ENCODE measurements at places on chromosomes 5 and 9. TPM values are rescaled to one million over a fixed set of nuclear protein-coding genes. Genes with fewer than 3 reads are reported as not detected.

DNA sequence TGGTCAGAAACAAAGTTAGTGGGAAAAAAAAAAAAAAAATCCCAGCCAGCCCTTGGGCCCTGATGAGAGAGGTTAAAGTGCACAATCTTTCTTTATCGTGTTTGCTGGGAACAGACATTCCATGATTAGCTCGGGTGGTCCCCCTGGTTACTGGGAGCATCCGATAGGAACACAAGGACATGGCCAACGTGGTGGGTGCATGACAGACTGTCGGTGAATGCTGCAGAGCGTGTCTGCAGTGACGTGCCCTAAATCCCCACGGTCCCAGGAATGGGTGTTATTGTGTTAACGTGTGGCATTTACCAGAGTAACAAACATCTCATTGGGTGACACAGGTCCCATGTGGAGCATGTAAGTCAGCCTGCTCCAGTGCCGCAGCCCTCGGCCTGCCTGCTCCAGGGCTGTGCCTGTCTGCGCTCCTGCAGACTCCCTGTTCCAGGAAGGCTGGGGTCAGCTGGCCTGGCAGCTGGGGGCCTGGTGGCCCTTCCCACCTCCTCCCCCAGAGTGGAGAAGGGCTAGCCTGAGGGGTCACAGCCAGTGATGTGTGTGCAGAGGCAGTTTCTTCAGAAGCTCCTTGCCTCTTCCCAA is 34.3 kb upstream of the TBC1D2 start:
- no peaks in the 10 kb centered on the region for H3K4me1 ChIP-seq
- DNase-seq, result no peak
- H3K27ac ChIP-seq, result no peak overlapping the region

GRCh38 chr9:121556580-121556979 is 56.9 kb upstream of the GGTA1 start:
- H3K4me1 ChIP-seq, result peaks cover 12% of the 10 kb centered on the region
- H3K27me3 ChIP-seq, result no peaks in the 10 kb centered on the region
- no peak for DNase-seq
- no peak overlapping the region for H3K4me3 ChIP-seq
- H3K27ac ChIP-seq, result no peak overlapping the region

DNA sequence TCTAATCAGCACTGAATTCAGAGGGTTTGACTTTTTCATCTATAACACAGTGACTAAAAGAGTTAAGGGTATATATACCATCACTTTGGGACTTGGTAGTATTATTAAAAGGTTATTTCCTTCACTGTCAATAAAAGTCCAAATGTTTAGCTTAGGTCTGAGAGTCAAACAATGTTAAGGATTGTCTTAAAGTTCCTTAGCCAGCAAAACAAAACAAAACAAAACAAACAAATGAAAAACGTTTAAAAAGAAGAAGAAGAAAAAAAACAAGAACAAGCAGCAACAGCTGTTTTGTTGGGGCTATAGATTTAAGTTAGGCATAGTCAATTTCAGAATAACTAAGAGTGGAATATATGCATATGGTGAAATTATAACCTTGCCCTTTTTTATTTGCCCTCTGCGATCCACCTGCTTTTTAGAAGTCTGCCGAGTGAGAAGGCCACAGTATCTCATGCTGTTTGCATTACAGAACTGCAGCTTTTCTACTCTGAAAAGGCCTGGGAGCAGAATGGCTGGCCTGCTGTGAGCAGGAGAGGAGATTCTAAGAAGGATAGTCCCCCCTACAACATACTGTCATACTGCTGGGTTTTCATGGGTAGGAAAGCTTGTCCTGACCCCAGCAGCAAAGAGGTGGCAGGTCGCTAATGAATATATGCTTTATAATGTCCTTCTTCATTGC is 141.7 kb downstream of the NTRK2 start:
- no peaks in the 10 kb centered on the region for H3K4me1 ChIP-seq
- DNase-seq, result no peak
- H3K36me3 ChIP-seq, result no peaks in the 10 kb centered on the region
- no peak overlapping the region for H3K27ac ChIP-seq
- H3K27me3 ChIP-seq, result no peaks in the 10 kb centered on the region

GRCh38 chr9:134052941-134053340 is 14.9 kb downstream of the BRD3 start:
- no peak overlapping the region for H3K27ac ChIP-seq
- no peak for DNase-seq
- H3K36me3 ChIP-seq, result peaks cover 9% of the 10 kb centered on the region
- H3K4me1 ChIP-seq, result no peaks in the 10 kb centered on the region

DNA sequence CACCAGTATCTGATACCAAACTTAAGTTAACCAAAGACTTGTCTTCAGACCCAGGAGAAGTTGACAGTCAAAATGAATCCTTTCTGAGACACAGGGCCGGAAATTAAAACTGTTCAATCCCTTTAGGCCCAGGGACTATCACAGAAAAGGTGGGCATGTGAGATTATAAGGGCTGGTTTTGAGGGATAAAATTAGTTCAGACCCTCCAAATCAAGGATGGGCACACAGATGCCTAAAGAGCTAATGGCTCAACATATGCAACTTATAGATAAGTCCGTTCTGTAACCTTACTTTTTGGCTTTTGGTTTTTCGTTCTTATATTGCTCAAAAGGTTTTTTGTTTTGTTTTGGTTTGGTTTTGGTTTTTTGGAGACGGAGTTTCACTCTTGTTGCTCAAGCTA is 129.6 kb upstream of the ABCA1 start:
- no peak overlapping the region for H3K27ac ChIP-seq
- peaks cover 4% of the 10 kb centered on the region for H3K4me1 ChIP-seq
- H3K27me3 ChIP-seq, result no peaks in the 10 kb centered on the region
- no peaks in the 10 kb centered on the region for H3K36me3 ChIP-seq
- DNase-seq, result no peak

The CCL27 gene
- total RNA-seq, result 0.39 TPM

The TNFSF8 gene
- total RNA-seq, result 72.6 TPM

DNA sequence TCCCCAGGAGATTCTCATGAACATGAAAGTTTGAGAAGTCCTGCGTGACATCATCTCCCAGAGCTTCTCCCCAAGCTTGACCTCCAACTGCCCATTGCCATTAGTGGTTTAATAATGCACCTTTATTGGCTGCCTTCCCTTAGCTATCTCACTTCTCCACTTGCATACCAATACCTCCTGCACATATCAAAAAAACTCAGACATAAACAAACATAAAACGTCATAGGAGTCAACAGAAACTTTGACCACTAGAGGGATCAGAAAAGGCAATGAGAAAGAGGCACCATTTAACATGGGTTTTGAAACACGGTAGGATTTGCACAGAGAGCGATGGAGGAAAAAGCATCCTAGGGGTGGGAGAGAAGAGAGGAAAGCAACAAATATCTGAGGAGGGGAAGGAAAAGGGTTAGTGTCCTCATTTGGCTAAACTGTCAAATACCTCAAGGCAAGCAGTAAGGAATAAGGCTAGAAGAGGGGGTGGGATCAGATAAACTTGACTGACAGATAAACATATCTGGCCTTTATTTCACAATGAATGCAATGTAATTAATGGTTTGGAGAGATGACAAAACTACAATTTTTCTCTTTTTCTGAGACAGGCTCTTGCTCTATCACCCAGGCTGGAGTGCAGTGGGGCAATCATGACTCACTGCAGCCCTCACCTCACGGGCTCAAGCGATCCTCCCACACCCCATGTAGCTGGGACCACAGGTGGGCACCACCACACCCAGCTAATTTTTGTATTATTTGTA is 27.0 kb downstream of the GNAQ start:
- DNase-seq, result no peak
- no peak overlapping the region for H3K4me3 ChIP-seq
- no peak overlapping the region for H3K27ac ChIP-seq
- peaks cover 28% of the 10 kb centered on the region for H3K4me1 ChIP-seq

DNA sequence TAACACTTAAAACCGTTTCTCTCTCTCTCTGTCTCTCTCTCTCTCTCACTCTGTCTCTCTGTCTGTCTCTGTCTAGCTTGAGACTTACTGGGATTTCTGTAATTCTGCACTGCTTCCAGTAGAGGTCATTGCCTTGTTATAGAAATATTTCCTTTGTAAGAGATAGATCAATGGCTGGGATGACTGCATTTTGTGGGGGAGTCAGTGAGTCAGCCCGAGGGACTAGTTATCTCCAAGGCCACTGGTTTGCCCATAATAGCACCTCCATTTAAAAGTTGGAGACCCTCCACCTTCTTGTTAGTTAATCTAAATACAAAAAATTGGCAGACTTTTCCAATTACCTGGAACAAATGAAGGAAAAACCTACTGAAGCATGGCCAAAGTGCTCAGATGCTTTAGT is 547.2 kb downstream of the LRRC70 start:
- no peak overlapping the region for H3K27ac ChIP-seq
- H3K27me3 ChIP-seq, result no peaks in the 10 kb centered on the region
- H3K36me3 ChIP-seq, result no peaks in the 10 kb centered on the region
- no peak overlapping the region for H3K4me3 ChIP-seq
- DNase-seq, result no peak

DNA sequence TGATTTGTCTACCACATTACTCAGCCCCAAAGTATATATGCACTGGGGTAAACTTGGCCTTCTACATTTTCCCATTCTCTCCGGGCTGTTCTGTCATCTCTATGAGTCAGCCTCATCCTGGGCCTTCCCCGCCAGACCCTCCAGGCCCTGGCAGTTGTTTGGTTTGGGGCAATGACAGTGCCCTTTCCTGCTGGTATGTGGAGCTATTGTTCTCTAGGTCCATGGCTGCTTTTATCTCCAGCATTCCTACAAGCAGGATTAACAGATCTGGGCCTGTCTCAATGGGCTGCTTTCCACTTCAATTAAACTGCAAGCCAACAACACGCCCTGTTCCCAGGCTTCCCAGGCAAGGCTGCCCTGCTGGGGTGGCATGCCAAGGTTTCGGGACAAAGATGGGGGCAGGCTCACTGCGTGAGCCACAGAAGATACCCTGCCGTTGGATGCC is 136.4 kb downstream of the SLIT3 start:
- no peaks in the 10 kb centered on the region for H3K4me1 ChIP-seq
- H3K4me3 ChIP-seq, result no peak overlapping the region
- DNase-seq, result no peak
- H3K36me3 ChIP-seq, result no peaks in the 10 kb centered on the region
- no peak overlapping the region for H3K27ac ChIP-seq
- no peaks in the 10 kb centered on the region for H3K27me3 ChIP-seq

The LRRC26 gene
- not detected for total RNA-seq

GRCh38 chr9:123033864-123034601 is 566 bp downstream of the GPR21 start:
- H3K27me3 ChIP-seq, result no peaks in the 10 kb centered on the region
- H3K4me3 ChIP-seq, result no peak overlapping the region
- no peak for DNase-seq
- H3K27ac ChIP-seq, result no peak overlapping the region
- H3K4me1 ChIP-seq, result no peaks in the 10 kb centered on the region
- H3K36me3 ChIP-seq, result no peaks in the 10 kb centered on the region

- no peaks in the 10 kb centered on the region for H3K36me3 ChIP-seq
- no peak overlapping the region for H3K27ac ChIP-seq
- H3K4me3 ChIP-seq, result no peak overlapping the region
- no peaks in the 10 kb centered on the region for H3K27me3 ChIP-seq
These were observed 294.6 kb downstream of the ZNF608 start for GRCh38 chr5:124451721-124452383.

GRCh38 chr5:78058625-78059024 is 235.9 kb downstream of the AP3B1 start:
- H3K4me1 ChIP-seq, result no peaks in the 10 kb centered on the region
- no peaks in the 10 kb centered on the region for H3K36me3 ChIP-seq
- no peak overlapping the region for H3K27ac ChIP-seq
- no peaks in the 10 kb centered on the region for H3K27me3 ChIP-seq
- no peak overlapping the region for H3K4me3 ChIP-seq

DNA sequence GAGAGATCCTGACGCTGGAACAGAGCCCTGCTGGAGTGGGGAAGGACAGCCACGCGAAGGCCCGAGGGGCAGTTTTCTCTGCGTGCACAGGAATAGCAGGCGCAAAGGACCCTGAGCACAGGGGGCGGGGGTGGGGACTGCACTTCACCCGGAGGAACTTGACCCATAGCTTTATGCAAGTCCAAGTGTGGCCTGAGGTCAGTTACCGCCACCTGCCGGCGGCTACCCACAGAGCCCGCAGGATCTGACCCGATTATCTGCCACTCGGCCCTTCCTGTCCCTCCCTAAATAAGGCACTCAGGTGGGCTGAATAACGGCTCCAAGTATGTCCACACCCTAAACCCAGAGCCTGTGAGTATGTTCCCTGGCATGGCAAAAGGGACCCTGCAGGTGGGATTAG is 65.4 kb upstream of the FCN1 start:
- no peaks in the 10 kb centered on the region for H3K27me3 ChIP-seq
- no peak for DNase-seq
- H3K4me3 ChIP-seq, result no peak overlapping the region
- H3K36me3 ChIP-seq, result no peaks in the 10 kb centered on the region
